Progenitor cell of endocrine pancreas (in vitro differentiated cells): ENCODE measurements at places on chromosomes 5 and 9.

GRCh38 chr9:68631811-68632210 is 73.2 kb upstream of the PIP5K1B start:
- no peak for DNase-seq
- H3K4me1 ChIP-seq = peaks cover 3% of the 10 kb centered on the region
- no peaks in the 10 kb centered on the region for H3K36me3 ChIP-seq
- peaks cover 7% of the 10 kb centered on the region for H3K27me3 ChIP-seq

GRCh38 chr5:97149709-97150108 is 7.3 kb upstream of the LIX1 start:
- peaks cover 12% of the 10 kb centered on the region for H3K4me1 ChIP-seq
- H3K27ac ChIP-seq = no peak overlapping the region
- H3K4me3 ChIP-seq = no peak overlapping the region
- no peak for DNase-seq
- no peaks in the 10 kb centered on the region for H3K36me3 ChIP-seq
- H3K27me3 ChIP-seq = no peaks in the 10 kb centered on the region

GRCh38 chr9:131253891-131254491 is 22.3 kb downstream of the FAM78A start:
- no peak for DNase-seq
- no peak overlapping the region for H3K4me3 ChIP-seq
- H3K36me3 ChIP-seq = no peaks in the 10 kb centered on the region
- H3K4me1 ChIP-seq = no peaks in the 10 kb centered on the region
- no peaks in the 10 kb centered on the region for H3K27me3 ChIP-seq

GRCh38 chr9:70791936-70792335 is 329.5 kb downstream of the TRPM3 start:
- no peak overlapping the region for H3K4me3 ChIP-seq
- no peak overlapping the region for H3K27ac ChIP-seq
- no peaks in the 10 kb centered on the region for H3K27me3 ChIP-seq
- H3K4me1 ChIP-seq = no peaks in the 10 kb centered on the region
- DNase-seq = no peak

DNA sequence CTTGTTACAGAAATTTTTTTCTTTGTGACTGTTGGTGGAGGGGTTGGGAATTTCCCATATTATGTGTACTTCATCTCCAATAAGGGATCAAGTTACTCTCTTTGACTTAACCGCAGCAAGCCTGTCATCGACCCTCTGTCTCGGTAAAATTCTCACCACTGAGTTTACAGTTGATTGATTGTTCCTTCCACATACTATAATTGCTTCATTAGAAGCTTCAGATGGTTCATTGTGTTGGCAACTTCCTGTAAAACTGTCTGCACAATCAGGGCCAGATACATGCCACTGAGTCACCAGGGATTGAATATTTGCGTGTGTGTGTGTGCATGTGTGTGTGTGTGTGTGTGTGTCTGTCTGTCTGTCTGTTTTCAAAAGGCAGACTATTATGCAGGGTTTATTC is 176.6 kb downstream of the ZNF462 start:
- H3K36me3 ChIP-seq = no peaks in the 10 kb centered on the region
- H3K4me1 ChIP-seq = peaks cover 8% of the 10 kb centered on the region
- H3K27ac ChIP-seq = no peak overlapping the region
- H3K4me3 ChIP-seq = no peak overlapping the region
- DNase-seq = no peak
- H3K27me3 ChIP-seq = peaks cover 4% of the 10 kb centered on the region

DNA sequence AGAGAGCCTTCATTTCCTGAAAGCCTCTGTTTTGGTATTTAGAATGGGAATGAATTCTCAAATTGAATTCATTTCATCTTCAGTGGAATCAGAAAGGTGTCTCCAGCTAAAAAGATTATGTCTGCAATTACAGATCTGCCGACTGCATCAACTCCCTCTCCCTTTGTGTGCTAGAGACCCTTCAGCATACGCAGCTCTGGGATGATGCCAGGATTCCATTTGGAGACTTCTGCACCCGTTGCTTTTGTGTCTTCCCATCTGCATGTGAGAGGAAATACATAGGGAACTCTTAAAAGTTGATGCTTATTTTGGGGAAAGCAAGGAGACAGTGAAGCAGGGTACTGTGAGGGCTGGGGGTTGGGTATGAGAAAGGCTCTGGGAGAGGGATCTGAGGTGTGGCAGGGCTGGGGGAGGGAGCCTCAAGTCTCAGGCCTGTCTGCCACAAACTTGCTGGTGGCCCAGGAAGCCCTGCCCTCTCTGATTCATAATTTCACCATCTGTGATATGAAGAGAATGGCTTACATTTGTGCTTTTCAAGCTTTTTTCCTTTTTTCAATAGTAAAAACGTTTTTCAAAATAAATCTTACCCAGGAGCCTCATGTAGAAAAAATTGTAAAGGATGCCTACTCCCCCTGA is 89.7 kb upstream of the SAP30L start:
- no peaks in the 10 kb centered on the region for H3K27me3 ChIP-seq
- peaks cover 1% of the 10 kb centered on the region for H3K4me1 ChIP-seq
- no peak overlapping the region for H3K27ac ChIP-seq
- H3K36me3 ChIP-seq = no peaks in the 10 kb centered on the region
- no peak for DNase-seq
